ENCODE measurements at places on chromosomes 13 and 19. TPM values are rescaled to one million over a fixed set of nuclear protein-coding genes. Genes with fewer than 3 reads are reported as not detected.

DNA sequence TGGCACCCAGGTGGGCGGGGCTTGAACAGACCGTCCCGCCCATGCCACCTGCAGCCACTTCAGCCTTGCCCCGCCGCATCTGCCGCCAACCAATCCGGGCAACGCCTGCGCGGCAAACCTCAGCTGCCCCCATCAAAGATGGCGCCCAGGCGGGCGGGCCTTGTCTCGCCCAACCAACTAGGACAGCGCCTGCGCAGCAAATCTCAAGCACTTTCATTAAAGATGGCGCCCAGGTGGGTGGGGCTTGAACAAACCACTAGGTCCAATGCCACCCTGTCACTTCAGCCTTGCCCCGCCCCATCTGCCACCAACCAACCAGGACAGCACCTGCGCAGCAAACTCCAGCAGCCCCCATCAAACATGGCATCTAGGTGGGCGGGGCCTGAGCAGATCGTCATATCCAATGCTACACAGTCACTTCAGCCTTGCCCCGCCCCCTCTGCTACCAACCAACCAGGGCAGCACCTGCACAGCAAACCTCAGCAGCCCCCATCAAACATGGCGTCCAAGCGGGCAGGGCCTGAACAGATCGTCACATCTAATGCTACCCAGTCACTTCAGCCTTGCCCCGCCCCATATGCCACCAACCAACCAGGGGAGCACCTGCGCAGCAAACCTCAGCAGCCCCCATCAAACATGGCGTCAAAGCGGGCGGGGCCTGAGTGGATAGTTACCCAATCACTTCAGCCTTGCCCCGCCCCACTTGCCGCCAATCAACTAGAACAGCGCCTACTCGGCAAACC is 1.4 kb downstream of the PEG3 start:
- H3K36me3 ChIP-seq: no peaks in the 10 kb centered on the region
- H3K4me3 ChIP-seq: peak overlapping the region; percentile 34
- H3K27me3 ChIP-seq: no peaks in the 10 kb centered on the region

DNA sequence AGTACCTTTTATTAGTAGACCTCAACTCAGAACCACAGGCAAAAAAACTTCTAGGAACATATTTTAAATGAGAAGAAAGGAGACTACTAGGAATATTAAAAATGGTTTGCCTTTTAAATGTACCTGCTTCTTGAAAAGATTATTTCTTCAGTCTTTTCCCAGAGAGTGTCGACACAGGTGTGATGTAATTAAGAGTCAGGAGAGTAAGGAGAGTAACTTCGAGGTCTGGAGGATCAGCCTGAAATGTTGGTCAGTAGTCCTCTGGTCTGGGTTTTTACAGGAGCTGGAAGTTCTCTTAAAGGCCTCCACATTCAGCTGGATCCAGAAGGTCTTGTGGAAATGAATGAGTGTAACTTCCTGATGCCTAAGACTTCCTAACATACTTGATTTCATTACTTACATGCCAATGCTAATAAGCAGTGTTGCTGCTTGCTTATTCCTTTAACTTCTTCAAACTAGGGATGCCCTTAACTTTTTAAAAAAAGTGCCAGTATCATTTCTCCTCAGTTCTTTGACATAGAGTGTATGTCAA is at the start of gene KCTD4:
KCTD4 (minus strand) TSS at position 345 of the 532 bp plus-strand sequence. CDS start 6,478 bp downstream, outside the sequence.
- H3K27ac ChIP-seq: no peak within 1 kb of the TSS
- peaks cover 27% of the 10 kb centered on the region for H3K4me1 ChIP-seq
- no peaks in the 10 kb centered on the region for H3K36me3 ChIP-seq
- no peaks in the 10 kb centered on the region for H3K27me3 ChIP-seq
- H3K4me3 ChIP-seq: no peak within 1 kb of the TSS
- DNase-seq: no peak

The PGLYRP1 gene
- not detected for total RNA-seq

The CCDC169 gene
- total RNA-seq: 0.39 TPM

The ABCC4 gene
- total RNA-seq: 5.7 TPM

DNA sequence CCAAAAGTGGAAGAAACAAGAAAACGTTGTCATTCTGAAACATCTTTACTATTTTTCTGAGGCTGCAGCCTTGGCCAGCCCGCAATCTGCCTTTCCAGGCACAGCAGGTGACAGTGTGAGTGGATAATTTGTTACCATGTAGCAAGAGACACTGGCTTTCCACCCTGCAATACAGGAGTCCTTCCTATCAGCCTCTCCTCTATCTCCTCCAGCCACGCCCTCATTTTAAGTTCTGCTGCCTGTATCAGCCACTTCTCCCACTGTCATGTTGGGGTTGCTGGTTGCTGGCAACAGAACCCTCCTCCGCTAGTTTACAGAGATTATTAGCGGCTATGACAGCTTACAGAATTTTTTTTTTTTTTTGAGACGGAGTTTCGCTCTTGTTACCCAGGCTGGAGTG is 7.7 kb upstream of the LGALS7 start:
- H3K4me3 ChIP-seq: no peak overlapping the region
- no peak for DNase-seq
- no peaks in the 10 kb centered on the region for H3K4me1 ChIP-seq
- H3K36me3 ChIP-seq: no peaks in the 10 kb centered on the region
- no peak overlapping the region for H3K27ac ChIP-seq

GRCh38 chr19:38172001-38172400 is 52.0 kb downstream of the DPF1 start:
- H3K4me3 ChIP-seq: no peak overlapping the region
- DNase-seq: no peak
- no peaks in the 10 kb centered on the region for H3K4me1 ChIP-seq
- H3K36me3 ChIP-seq: no peaks in the 10 kb centered on the region
